ENCODE measurements at places on chromosomes 4 and X.

GRCh38 chr4:127832585-127832984 is 48.1 kb upstream of the PLK4 start:
- no peak for DNase-seq

DNA sequence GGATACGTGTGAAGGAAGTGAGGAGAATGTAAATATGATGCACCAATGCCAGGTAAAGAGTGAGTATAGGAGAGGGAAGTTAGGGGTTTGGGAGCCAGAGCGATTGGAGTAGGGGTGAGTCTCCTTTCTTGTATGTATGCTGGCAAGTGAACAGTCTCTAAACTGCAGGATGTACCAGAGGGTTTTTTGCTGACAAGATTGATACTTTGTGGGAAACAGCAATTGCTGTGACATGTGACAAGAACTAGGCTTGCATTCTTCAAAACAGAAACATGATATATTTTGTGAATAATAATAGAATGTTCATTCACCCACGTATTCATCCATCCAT is 706 bp downstream of the CHIC1 start:
- DNase-seq = no peak

- no peak for DNase-seq
Observed at GRCh38 chr4:25433966-25434827, 57.1 kb downstream of the ANAPC4 start.

DNA sequence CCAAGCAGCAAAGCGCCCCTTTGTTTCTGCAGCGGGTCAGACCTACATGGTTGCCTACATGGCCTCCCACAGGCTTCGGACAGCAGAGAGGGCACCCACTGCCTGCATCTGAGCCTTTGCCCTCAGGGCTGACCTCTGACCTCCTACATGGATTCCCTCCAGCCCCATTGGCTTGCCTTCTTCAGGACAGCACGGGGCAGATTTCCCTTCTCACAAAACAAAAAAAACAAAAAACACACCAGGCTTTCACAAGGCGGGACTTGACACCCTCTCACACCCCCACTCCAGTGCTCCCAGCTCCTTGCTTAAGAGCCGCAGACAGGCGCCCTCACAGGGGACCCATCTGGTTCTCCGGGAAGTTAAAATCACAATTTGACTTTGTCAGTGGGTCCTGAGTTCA is 32.9 kb downstream of the ZFYVE28 start:
- DNase-seq = no peak

- peak; percentile 71 for DNase-seq
Observed at GRCh38 chrX:41475591-41476241, 28.6 kb downstream of the NYX start.

DNA sequence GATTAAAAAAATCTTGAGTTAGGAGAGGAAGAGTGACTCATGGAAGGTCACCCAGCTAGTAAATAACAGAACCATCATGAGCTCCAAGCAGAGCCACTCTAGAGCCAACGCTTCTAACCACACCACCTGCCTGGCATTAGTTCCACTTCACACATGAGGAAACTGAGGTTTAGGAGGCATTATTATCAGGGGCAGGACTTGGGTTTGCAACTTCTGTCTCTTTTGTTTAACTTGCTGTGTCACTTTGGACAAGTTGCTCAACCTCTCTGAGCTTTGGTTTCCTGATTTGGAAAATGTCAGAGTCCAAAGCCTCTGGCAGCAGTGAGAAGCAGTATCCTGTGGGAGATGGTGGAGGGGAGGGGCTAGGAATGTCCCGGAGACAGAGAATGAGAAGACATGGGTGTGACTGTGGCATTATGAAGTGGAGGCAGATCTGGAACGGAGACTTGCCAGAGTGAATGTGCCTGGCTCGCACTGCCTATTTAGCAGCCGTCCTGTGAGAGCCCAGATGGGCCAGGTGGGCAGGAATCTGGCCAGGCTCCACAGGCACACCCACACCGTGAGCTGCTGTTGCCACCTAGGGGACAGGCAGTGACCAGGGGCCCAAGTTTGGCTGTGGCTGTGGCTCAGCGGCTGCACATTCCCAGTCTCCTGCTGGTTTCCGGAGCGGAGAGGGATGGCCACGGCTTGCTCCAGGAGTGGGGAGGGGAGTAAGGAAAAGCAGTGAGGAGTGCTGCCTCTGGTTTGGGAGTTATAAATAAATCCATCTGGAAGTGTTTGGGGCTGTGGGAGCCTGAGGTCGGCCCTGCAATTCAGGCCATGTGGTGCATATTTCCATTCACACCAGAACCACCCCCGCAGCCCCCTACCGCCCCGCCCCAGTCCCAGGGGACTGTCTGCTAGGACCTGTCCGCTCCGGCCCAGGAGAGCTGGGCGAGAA is 93.4 kb downstream of the NHSL2 start:
- DNase-seq = peak; percentile 48

- no peak for DNase-seq
Observed at GRCh38 chr4:185640811-185641675, 105.7 kb upstream of the PDLIM3 start.

DNA sequence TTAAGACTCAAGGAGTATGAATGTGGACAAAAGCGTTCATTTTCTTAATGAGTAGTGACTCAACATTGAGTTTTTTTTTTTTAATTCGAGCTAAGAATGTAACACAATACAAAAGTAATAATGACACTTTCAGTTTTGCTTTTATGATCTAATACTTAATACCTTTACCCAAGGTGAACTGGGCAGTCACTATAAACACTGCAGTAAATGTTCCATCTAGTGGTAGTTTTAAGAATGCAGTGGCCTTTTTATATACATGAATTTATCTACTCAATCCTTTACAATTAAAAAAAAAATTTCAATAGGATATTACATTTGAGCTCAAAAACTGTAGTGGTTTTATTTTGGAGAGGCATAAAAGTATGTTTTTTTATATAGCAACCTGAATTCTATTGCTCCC is 33.9 kb downstream of the PDK3 start:
- no peak for DNase-seq

DNA sequence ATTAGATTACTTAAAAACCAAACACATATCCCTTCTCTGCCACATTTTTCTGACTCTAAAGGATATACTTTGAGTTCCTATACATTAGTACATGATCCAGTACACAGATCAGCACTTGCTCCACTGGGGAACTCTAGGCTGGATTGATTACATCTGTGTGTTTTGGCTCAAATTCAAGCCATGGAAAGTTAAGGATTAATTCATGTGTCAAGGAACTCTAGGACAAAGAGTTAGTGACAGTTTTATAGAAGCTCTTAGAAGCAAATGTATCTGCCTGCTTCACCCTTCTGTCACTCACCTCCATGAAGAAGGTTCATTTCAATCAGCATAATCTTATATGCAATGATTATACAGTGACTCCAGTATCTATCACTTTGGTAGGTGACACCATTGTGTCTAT is 43.2 kb downstream of the SCFD2 start:
- no peak for DNase-seq

GRCh38 chrX:70434914-70435586 is 9.6 kb upstream of the DLG3 start:
- no peak for DNase-seq

DNA sequence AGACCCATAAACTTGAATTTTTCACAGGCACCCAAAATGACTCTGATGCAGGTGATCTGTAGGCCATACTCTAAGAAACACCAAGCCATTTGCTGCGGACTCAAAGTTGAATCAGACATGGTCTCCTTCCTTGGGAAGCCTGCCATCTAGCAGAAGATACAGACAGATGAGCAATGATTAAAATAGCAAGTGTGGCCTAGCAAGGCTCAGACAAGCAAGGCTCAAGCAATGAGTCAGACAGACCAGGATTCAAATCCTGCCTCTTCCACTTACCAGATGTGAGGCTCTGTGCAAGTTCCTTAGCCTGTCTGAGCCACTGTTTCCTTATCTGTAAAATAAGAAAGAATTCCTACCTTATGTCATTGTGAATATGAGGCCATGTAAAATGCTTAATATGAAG is 2.3 kb downstream of the CCDC149 start:
- no peak for DNase-seq

- no peak for DNase-seq
Observed at GRCh38 chrX:7462110-7462509, 314.2 kb upstream of the PUDP start.

DNA sequence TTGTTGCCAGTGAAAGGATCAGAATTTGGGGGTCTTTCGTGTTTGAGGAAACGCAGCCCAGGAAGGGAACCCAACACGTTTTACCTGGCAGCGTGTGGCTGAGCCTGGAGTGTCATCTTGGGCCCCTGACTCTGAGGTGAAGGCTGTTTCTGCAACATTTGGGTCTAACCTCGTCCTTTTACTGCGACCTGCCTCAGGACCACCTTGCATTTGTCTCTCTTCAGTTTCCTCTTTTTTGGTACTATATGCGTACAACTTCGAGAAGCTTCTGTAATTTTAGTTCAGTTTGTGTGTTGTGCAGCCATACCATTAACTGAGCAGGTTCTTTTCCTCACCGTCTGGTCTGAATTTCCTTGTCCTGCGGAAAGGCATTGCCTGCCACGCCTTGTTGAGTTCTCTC is 61.5 kb downstream of the TMEM131L start:
- DNase-seq = no peak

- DNase-seq = no peak
Observed at GRCh38 chrX:116493271-116493670, 30.5 kb upstream of the CT83 start.

- DNase-seq = no peak
Observed at GRCh38 chr4:137640156-137640837, 108.0 kb upstream of the PCDH18 start.

GRCh38 chr4:78691971-78692821 is 84.0 kb upstream of the BMP2K start:
- DNase-seq = peak; percentile 17

DNA sequence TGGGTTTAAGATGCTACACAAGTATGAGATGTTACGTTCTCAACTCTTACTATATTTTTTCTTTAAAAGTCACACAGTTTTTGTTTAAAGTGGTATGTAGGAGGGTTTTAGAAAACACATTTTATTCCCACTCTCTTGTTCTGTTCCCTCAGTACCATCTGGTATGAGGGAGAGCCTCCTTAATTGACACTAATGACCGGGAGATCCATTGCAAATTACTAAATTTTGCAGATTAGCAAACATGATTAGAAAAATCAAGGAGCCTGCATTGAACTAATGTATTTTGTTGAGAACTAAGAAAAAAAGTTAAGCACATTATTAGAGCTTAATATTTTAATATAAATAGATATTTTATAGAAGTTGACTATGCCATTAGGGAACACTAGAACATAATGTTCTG is 87.3 kb upstream of the UNC5C start:
- DNase-seq = no peak

- no peak for DNase-seq
Observed at GRCh38 chrX:115229337-115230003, 4.4 kb downstream of the LRCH2 start.

GRCh38 chr4:31674313-31674947 is 954.3 kb downstream of the PCDH7 start:
- peak; percentile 35 for DNase-seq

DNA sequence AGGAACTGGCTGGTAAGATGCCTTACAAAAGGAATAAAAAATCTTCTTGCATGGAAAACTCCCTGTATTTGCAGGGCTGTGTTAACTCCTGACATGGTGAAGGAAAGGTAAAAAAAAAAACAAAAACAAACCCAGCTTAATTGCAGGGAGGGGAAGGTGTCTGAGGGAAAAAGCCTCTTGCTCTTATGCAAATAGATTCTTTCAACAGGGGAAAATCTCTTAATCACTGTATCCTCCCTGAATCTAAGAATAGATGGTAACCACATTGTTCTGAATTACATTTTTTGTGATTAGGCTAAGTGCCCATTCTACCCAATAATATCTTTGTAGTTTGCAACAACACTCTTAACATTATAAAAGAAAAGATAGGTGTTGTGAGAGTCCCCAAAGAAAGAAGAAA is 172.6 kb downstream of the RBM46 start:
- DNase-seq = no peak

GRCh38 chr4:34861666-34862065 is 1382.6 kb downstream of the ARAP2 start:
- DNase-seq = no peak

DNA sequence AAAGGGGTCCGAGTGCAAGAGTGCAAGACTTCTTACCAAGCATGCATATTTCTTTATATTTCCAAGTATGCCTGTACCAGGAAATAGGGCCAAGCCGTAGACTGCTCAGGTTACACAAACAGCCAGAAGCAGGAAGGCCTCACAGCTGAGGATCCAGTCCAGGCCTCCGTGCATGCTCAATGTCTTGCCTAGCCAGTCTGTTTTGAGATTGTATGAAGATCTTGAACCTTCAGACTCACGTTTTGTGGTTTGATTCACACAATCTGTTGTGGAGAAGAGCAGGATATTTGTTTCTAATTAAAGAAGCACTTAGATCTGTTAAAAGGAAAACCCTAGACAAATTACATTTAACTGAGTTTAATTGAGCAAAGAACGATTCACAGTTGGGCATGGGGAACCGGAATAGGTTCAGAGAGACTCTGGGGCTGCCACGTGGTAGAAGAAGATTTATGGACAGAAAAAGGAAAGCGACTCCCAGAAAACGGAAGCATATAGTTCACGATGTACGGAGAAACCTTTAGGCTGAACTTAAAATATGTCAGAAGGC is 1.2 kb downstream of the MGST2 start:
- DNase-seq = no peak

- no peak for DNase-seq
Observed at GRCh38 chrX:45191383-45191782, 9.3 kb downstream of the DIPK2B start.
